Uterus (tissue), 4 donors: ENCODE measurements at places on chromosomes 3 and 15. TPM values are rescaled to one million over a fixed set of nuclear protein-coding genes. Genes with fewer than 3 reads are reported as not detected.

- DNase-seq: no peak
These were observed 3.4 kb upstream of the PXK start for GRCh38 chr3:58329150-58329921.

- no peak for DNase-seq
These were observed 164.5 kb downstream of the EPHB1 start for GRCh38 chr3:134959516-134959915.

DNA sequence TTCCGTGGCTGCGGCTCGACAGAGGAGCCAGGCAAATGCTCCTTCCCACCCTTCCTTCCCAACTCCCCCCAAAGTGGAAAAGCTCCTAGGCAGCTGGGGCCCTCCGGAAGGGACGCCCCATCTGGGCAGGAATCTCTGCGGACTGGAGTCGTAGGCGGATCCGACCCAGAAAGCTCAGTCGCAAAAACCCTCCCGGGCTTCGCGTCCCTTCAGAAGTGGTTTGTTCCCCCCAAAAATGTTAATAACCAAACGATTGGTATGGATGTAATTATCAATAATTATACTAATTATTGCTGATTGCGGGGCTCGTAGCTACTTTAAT, 3.8 kb downstream of the RNU6-1 start:
- no peak for DNase-seq

GRCh38 chr15:84003791-84004503, 231.6 kb upstream of the GOLGA6L4 start:
- DNase-seq: no peak

DNA sequence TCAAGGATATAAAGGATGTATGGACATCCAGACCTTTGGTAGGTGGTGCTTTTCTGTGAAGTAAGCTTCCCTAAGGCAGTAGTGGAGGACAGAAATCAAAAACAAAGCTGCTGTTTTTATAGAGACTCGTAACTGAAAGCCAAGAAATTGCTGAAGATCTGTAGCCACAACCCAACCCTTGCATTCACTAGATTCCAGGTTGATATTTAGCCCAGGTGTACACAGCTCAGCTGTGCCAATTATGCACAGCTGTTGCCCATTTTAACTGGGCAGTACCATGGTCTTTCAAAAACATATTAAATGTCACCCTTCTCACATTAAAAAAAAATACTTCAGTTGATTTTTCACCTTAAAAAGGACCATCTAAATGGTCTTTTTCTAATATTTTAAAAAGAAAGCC, 75.8 kb downstream of the CNTN3 start:
- no peak for DNase-seq

- no peak for DNase-seq
These were observed 278.3 kb upstream of the NR2F2 start for GRCh38 chr15:96052154-96052553.

DNA sequence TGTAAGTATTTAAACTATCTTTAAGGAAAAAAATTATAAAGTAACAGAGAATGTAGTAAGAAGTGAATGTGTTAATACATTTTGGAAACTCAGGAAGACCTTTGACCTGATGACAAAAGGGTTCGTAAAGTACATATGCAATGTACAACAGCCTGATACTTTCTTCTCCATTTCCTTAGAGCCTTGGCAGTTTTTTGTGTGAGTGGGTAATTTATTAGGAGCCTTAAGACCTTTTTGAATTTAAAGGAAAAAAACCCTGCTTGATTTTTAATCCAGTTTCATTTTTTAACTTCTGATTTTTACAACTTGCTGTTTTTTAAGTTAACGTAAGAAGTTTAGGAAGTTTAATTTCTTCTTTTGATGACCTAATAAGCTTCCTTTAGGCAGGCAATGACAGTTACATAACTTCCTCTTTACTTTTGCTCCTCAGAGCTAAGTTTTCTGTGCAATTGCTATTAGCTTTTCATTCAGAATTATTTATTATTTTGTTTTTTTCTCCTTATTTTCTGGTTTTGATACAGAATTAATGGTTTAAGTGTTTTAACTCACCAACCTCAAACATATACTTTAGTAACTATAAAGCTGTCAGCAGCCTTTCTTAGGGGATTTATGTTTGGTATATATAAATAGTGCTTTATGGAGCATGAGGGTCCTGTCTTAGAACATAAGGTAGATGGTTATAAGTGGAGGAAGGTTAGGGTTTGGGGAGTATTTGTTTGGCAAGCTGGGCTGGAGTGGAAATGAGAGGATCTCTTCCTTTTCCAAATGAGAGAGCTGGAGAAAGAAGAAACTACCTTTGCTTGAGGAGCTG, 35.2 kb downstream of the ARMC8 start:
- no peak for DNase-seq

- no peak for DNase-seq
These were observed 2.6 kb downstream of the ITIH4 start for GRCh38 chr3:52827866-52828376.

The WNT7A gene
- total RNA-seq: not detected

The ANKUB1 gene
- total RNA-seq: 1.0 TPM

The CFAP44 gene
- 13.2 TPM for total RNA-seq

The SEMA5B gene
- total RNA-seq: not detected

The XCR1 gene
- total RNA-seq: 0.15 TPM

The CDHR4 gene
- not detected for total RNA-seq

The GADL1 gene
- total RNA-seq: not detected

The TMEM44 gene
- total RNA-seq: 23.1 TPM

The TEX55 gene
- total RNA-seq: not detected
